SW 1271 (cell line): ENCODE measurements at places on chromosomes 11 and 22.

- no peak for DNase-seq
Measured at GRCh38 chr11:112226831-112227401, 688 bp downstream of the PTS start.

DNA sequence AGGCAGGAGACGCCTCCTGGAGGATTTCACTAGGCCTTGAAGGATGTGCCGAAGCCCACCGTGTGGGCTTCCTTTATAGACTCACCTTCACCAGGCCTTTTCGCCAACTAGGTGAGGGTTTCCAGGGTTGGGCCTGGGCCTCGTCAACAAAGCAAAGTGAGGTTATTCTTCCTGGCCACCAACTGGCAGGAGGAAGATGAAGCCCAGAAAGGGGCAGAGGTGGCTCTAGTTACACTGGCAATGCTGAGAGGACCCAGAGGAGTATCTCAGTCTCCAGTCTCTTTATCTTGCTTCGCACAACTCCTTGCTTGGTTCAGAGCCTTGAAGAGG is 404 bp upstream of the RELT start:
- no peak for DNase-seq

DNA sequence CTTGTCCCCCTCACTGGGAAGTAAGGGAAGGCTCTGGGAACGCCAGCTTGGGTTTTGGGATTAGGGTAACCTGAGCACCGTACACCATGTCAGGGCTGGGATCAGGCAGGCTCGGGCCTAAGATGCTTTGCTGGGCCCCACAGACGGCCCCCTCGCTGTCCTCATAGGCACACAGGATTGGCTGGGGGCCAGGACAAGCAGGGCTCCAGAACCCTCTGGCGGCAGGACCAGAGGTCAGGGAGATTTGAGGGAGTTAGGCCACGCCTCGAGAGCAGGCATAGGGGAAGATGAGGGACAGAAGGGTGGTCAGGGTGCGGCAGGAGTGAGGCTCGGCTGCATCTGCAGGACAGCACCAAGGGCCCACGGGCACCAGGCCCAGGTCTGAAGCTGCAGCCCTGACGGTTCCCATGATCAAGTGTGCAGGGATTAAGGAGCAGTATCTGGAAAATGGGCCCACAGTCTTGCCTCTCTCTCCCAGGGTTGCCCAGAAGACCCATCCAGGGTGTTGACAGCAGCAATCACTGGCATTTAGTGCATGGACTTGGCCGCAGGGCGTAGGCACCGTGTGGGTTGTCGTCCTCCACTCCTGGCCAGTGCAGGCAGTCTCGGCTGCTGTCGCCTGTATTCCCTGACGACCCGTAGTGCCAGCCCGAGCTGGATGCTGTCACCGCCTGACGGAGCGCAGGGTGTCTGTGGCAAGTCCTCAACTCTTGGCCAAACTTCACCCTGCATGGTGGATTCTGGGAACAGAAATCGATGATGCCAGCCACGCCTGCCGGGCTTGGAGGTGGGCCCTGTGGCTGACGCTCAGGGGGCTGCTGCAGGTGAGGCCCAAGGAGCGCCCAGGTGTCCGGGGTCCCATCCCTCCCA is 15.7 kb upstream of the GNB1L start:
- DNase-seq: no peak

DNA sequence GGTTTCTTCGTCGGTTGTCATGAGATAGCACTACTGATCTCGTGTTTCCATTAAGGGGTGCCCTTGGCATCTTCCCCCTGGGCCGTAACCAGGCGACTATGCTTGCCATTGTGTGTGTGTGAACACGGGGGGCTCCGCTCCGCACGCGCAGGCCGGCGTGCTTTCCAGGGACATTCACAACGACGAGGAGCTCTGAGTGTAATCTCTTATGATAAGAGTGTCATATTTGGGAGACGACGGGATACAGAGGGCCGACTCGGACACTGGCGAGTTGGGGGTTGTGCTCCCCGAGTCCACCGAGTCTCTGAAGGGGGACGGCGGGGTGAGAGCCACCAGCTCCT is 170.9 kb upstream of the CTSC start:
- DNase-seq: no peak

DNA sequence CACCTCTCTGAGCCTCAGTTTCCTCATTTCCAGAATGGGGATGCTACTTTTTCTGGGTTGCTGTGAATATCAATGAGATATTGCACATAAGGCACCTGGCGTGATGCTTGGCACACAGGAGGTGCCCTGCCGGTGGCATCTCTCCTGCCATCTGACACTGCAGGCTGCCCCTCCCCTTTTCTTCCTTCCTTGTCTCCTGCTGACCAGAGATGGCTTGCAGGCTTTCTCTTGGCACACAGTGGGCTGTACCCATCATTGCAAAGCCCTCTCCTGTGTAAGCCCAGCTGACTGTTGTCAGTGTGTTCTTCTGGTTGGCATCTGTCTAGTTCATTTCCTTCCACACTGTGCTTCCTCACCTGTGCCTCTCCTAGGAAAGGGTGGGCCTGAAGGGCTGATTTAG is 91.7 kb downstream of the MYO18B start:
- DNase-seq: no peak

GRCh38 chr11:97454988-97455387 is 1065.2 kb downstream of the JRKL start:
- peak; percentile 33 for DNase-seq

- DNase-seq: no peak
Measured at GRCh38 chr22:37925330-37925729, 19.2 kb downstream of the MICALL1 start.

DNA sequence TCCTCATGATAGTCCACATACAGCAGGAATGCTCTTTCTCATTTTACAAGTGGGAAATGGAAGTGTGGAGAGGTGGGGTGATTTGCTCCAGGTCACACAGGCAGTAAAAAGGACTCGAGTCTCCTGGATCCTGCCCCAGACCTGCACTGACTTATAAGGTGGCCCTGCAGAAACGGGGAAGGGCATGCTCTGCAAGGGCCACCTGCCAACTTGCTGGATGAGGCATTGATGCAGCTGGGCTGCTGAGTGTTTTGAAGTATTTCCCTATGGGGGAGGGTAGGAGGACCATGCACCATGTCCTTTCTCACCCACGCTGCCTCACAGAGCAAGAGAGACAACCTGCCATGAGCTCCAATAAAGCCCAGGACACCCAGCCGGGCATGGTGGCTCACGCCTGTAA is 36.9 kb downstream of the OR6Q1 start:
- no peak for DNase-seq

DNA sequence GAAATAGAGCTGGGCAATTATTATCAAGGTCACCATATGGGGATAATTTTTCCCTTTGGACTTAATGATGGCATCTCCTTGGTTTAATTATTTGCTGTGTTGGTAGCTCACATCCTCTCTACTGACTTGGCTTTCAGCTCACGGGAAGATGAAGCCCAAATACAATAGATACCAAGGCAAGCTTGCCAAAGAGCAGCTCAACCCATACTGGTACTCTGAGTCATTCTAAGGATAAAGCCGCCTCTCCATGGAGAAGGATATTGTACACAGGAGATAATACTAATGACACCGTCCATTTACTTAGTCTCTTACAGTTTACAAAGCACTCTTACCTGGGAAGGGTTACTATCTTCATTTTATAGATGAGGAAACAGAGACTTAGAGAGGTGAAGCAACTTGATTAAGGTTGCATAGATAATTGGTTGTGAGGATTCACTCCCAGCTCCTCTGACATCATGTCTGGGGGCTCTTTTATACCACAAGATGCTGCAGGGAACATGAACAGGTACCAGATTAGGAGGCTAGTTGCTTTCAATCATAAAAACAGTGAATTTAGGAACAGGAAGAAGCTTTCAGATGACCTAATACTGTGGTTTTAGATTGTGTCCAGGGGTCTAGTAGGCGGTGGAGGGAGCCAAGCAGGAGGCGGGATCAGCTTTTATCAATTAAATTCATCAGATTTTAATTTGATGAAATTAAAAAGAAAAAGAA is 48.3 kb upstream of the PICALM start:
- no peak for DNase-seq

- DNase-seq: no peak
Measured at GRCh38 chr11:45896422-45896984, 10.6 kb downstream of the FREY1 start.

- no peak for DNase-seq
Measured at GRCh38 chr11:30538251-30538650, 47.9 kb downstream of the MPPED2 start.

- no peak for DNase-seq
Measured at GRCh38 chr22:39498802-39499201, 3.3 kb upstream of the MIEF1 start.

- no peak for DNase-seq
Measured at GRCh38 chr11:69066122-69067112, 17.7 kb downstream of the TPCN2 start.

GRCh38 chr11:82890936-82891335 is 9.3 kb downstream of the PRCP start:
- DNase-seq: no peak

GRCh38 chr11:96235751-96236150 is 107.2 kb downstream of the MAML2 start:
- no peak for DNase-seq

- no peak for DNase-seq
Measured at GRCh38 chr22:25704701-25705100, 37.3 kb upstream of the MYO18B start.

- no peak for DNase-seq
Measured at GRCh38 chr11:17581036-17581731, 34.1 kb downstream of the OTOG start.

- no peak for DNase-seq
Measured at GRCh38 chr11:35324183-35324886, 95.0 kb downstream of the SLC1A2 start.

GRCh38 chr11:110366291-110366690 is 63.5 kb upstream of the FDX1 start:
- DNase-seq: no peak

GRCh38 chr11:86395061-86395551 is 20.4 kb downstream of the CCDC81 start:
- DNase-seq: no peak

DNA sequence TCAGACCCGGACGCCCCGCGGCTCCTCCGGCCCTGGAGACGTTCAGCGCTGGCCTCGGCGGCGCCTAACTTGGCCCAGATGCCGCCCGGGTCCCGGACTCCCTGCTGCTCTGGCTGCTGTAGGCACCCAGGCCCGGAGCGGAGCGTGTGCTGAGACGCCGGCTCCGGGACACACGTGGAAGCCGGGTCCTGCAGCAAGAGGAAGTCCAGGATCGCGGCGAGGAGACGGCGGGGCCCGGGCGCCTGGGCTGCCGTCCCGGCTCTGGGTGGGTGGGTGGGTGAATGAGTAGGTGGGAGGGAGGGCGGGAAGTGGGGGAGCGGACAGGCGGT is 223 bp downstream of the WT1 start:
- no peak for DNase-seq

GRCh38 chr11:131154351-131154750 is 216.1 kb upstream of the NTM start:
- DNase-seq: no peak

- no peak for DNase-seq
Measured at GRCh38 chr11:74185695-74186094, 14.6 kb downstream of the PPME1 start.

DNA sequence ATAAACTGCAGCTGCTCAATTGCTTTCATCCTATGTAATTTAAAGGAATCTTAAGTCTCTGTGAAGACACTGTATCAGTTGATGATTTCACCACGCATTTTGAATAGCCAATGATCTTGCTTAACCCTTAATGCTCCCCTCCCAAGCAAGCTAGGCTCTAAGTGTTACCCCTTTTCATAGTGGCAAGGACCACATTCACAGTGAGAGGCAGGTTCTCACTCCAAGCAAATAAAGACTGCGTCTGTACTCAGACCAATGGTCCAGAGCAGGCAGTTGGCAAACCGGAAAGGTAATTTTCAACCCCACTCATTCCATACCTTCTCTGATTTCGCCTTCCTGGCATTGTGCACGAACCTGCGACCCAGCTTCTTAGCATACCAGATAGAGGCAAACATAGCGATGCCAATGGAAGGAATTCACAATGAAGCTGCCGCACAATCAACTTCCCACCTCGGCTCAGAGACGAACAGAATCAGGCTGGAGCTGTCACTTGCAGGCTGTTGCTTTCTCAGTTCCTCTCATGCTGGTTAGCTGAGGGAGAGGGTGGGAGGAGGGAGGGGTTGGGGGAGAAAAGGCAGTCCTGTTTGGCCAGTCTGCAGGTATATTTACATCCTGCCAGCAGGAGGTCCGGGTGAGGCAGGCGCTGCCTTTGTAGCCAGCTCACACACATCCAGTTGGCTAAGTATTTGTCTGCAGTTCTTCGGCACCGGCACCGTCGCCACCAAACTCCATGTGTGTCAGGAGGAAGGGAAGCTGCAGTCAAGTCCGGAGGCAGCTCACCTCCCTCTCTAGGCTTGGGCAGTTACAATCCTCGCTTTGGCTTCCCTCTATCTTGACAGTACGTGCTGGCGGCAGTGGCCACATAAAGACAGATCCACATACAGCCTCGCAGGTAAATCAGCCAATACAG is 1151.2 kb upstream of the CCDC90B start:
- no peak for DNase-seq

DNA sequence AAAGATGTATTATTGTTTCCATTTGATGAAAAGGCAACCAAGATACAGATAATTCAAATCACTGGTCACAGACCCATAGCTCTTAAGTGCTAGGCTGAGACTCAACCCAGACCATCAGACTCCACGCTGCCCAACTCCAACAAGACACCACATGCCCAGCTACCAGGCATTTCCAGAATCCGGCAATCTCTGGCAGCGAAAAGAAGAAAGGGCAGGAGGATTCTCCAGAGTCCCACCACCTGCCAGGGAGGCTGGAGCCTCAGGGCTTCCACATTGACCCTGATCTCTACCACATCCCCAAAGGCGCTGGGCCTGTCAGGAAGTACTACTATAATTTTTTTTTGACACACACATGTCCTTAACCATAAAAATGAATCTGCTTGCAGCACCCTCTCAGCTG is 61.4 kb upstream of the ARFGAP3 start:
- no peak for DNase-seq

DNA sequence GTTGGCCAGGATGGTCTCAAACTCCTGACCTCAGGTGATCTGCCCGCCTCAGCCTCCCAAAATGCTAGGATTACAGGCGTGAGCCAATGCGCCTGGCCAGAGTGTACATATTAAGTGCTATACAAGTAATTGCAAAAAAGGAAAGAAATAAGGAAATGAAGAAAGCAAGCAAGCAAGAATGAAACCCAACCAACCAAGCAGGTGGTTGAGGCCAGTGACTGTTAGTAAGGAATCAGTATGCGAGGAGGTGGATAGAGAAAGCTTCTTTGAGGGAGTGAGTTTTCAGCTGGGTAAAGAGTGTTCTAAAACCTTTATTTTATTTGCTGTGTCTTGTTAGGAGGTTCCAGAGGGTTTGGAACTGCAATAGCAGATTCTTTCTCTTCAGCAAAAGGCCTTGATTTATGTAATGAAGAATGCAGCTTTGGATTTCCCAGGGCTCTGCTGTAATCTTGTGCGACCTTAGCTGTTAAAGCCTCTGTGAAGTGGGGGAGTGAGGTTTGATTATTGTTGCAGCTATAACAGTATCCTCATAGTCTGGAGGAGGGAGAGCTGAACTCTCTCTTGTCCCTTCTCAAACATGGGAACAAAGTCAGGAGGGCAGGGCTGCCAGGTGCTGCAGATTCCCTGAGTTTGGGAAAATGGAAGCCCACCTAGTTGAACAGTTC is 5.7 kb downstream of the AMPD3 start:
- no peak for DNase-seq

GRCh38 chr11:68497761-68498160 is 37.2 kb downstream of the PPP6R3 start:
- no peak for DNase-seq
